ENCODE measurements at places on chromosomes 3 and 15.

DNA sequence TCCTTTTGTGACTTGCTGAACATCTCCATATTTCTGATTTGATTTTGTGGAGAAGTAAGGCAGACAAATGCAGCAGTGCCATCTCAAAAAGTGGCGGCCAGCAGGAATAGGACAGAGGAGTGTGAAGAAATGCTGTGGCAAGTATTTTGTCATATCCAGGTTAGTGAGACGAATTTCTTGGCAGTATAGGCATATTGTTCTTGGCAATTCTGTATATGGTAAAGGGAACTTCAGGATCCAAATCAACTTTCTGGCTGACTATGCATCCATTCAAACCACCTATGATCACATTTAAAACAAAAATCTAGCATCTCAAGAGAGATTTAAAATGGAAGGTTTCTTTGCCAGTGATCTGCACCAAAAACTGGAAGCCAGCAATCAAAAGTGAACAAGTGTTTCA, 228.0 kb downstream of the DTWD1 start:
- no peak for DNase-seq

GRCh38 chr3:195907684-195907933, 742 bp downstream of the TNK2 start:
- no peak for DNase-seq

- DNase-seq, result no peak
These were observed 38.2 kb downstream of the ABI3BP start for GRCh38 chr3:100954990-100955389.

DNA sequence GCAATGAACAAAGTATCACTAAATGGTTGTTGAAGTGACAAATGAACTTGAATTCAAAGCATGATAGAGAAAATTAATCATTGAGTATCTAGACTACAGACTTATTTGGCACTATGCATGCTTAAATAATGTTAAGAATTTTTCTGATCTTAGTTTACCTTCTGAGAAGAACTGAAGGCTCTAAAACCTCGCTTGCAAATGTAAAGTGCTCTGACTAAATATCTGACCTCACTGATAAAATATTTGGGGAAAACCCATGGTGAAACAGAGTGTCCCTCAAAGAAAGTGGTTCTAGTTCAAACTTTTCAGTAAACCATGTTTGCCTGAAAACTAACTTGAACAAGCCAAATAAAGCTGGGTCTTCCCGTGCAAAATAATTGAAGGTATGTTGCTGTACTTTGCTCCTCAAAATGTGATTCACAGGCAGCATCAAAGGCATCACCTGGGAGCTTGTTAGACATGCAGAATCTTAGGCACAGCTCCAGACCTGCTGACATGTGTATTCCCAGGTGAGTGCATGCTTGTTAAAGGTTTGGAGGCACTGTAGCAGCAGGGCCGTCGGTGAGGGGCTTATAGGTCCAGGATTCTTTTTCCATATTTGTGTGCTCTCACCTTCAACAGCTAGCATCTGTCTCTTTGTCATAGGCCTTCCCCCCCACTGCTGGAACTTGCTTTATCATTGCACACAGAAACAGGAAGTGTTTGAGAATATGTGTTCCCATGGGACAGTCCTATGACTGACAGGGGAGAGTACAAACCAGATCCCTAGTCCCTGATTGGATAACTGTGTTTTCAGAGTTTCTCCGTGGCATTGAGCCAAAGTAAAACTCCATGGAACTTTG, 524.2 kb upstream of the LMCD1 start:
- no peak for DNase-seq

DNA sequence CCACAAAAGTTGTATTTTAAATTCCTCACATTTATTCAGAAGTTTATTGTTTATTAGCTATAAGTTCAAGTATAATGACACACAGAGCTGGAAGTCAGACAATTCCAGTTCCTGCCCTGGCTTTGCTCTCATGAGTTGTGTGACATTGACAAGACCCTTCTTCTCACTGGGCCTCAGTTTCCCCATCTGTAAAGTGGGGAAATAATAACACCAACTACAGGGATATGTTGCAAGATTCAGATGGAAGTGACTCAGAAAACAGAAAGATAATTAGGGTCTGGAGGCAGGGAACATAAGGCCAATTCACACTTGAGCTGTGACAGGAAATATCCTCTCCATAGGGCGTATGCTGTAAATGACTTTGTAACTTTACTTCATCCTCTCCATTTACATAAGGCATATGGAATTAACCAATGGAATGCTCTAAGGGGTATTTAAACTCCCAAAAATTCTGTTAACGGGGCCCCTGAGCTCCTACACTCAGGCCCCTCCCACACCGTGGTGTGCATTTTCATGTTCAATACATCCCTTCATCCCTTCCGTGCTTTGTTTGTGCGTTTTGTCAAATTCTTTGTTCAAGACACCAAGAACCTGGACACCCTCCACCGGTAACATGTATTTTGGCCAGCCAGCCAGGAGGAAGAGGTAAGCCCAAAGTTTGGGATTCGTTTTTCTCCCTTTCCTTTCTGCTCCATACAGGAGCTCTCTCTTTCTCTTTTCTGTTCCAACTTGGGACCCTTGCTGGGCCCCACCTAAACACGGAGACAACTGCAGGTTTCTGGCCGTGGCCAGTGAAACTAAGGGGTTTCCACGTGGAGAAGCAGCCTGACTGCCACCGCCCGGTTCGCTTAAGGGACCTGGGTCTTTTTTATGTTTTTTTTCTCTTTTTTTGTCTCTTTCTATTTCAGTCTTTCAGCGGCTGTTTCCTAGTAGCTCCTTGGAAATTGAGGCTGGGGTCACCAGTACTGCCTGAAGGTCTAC, 16.9 kb downstream of the CYP11A1 start:
- no peak for DNase-seq

DNA sequence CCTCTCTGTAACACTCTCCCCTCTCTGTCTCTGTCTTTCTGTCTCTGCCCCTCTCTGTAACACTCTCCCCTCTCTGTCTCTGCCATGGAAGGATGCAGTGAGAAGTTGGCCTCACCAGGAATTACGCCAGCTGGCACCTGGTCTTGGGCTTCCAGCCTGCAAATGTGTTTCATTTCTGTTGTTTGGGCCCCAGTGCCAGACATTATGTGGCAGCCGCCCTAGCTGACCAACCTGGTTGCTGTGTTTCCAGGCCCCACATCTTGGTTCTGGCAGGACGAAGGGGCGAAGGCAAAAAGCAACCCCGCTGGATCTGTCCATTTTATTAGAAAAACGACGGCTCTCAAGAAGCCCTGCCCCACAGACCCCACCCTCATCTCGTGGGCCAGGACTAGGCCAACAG, 5.2 kb upstream of the ZXDC start:
- DNase-seq, result no peak

DNA sequence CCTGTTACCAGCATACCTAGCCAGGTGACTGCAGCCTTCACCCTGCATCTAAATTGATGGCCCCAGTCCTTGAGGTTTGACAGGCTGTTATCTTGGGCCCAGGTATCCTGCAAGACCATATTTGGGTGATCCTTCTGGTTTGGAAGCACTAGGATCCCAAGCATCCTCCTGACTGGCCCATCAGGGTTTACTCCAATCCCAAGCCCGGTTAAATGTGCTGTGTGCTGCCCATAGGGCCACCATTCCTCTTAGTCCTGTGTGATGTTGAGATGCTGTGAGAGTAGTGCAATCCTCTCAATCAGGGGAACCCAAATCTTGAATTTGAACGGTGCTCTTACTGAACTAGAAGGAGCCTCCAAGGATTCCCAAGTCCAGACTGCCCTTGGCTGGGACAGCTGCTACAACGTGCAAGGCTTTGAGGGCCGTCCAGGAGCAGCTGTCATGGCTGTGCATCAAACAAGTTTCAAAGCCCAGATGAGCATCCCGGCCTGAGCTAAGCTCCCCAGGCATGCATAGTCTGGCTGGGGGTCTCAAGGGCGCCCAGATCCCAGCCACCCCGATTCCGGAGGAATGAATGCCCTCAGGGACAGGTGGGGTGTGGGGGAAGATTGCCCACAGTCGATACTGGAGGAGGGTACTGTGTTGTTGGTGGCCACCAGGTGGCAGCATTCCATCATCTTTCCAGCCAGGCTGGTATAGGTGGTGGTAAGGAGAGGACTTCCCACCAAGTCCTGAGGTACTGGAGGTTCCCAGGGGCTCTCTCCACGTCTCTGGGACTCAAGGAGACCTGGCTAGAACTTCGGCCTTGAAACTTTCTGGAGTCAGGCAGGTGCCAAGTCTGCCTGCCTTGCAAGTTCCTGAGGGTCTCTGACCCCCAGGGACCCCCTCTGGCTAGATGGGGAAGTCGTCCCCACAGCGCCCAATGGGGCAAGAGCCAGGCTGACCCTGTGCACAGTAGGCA, 32.6 kb downstream of the RBM5 start:
- peak; percentile 38 for DNase-seq

DNA sequence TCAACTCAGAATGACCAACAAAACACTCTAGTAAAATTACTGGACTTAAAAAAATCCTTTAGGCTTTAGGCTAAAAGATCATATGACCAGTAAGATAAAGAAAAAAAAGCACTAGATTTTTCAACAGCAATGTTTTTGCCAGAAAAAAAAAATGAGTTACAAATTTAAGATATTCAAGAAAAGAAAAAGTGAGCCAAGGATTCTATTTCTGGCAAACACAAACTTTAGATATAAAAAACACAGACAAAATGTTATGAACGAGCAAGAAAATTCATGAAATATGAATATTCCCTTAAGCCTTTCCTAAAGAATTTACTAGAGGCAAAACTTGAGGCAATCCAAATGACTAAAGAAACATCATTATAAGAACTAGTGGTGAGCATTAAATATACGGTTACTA, 8.6 kb downstream of the GOLGB1 start:
- DNase-seq, result no peak

GRCh38 chr15:65862682-65863081, 6.6 kb upstream of the RAB11A start:
- peak; percentile 8 for DNase-seq

DNA sequence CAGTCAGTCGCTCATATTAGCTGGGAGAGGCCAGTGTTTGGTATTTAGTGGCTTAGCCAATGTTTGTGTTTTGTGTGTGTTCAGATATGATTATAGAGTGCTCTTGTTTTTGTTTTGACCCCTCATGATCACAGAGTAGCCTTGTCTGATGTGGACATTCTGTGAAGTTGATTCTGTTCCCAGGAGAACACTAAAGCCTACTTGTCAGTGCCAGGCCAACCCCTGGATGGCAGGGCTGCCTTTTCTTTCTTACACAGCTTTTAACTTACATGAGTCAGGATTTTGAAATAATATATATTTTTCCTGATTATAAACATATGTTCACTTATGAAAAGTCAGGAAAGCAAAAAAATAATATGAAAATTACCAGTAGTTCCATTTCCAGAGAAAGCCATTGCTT, 11.9 kb downstream of the CFAP161 start:
- no peak for DNase-seq

- no peak for DNase-seq
These were observed 24.4 kb downstream of the FAH start for GRCh38 chr15:80177156-80177555.

DNA sequence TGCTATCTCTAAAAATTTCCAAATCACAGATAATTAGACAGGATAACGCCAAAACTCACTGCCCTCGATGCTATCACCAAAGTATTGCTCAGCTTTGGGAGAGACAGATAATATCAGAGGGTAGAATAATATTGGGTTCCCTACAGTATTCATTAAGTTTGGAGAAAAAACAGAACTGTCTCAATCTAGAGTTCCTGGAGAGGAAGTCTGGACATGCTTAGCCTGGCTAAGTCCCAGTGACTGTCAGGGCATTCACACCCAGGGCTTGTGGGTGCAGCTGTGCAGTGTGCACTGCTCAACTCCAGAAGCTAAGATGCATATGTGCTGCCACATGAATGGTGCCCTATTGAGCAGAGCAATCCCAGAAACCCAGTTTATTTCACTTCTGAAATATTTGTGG, 459.6 kb upstream of the DPH6 start:
- DNase-seq, result no peak

DNA sequence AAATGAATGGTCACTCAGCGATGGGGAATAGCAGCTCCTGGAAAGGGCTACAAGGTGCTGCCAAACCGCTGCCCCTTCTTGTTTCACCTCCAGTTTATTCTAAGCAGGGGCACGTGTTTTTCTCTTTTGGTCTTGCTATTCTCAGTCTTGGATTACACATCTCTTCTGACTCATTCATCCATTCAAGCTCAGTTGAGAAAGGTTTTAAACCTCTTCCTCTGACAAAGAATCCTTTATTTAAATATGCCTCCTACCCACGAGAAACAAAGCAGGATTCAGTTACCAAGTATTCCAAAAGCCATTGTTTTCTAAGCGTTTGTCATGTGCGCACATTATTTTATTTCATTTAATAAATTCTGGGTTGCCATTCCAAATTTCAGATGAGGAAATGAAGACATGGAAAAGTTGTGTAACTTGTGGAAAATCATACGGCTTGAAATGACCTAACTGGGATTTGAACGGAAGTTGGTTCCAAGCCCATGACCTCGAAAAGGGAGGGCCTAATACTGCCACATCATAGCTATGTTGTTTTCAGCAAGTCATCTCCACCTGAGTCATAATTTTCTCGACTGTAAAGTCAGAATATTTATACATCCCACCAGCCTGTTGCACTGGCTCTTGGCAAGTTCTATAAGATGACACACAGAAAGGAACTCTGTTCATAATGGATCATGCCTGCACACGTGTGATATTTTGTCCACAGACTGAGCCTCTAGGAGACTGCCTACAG, 292.0 kb upstream of the SLCO3A1 start:
- DNase-seq, result no peak

DNA sequence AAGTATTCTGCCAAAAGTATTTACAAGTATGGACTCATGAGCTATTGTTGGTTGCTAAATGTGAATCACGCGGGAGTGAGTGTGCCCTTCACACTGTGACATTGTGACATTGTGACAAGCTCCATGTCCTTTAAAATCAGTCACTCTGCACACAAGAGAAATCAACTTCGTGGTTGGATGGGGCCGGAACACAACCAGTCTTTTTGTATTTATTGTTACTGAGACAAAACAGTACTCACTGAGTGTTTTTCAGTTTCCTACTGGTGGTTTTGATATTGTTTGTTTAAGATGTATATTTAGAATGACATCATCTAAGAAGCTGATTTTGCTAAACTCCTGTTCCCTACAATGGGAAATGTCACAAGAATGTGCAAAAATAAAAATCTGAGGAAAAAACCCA, 30.3 kb downstream of the SYNM start:
- DNase-seq, result no peak

- DNase-seq, result no peak
These were observed 15.8 kb upstream of the SSUH2 start for GRCh38 chr3:8660175-8661118.

- DNase-seq, result no peak
These were observed 197.4 kb downstream of the KLHL25 start for GRCh38 chr15:85597155-85597815.

All from stimulated activated CD8-positive, alpha-beta memory T cell treated with anti-CD3 and anti-CD28 coated beads, Interleukin-4, amount 100 ng/mL, for 4 hours (primary cell).